Activated T-cell treated with anti-CD3 and anti-CD28 coated beads, Interleukin-2, amount 50 U/mL, for 4 hours (primary cell): ENCODE measurements at places on chromosomes 13 and 19. TPM values are rescaled to one million over a fixed set of nuclear protein-coding genes. Genes with fewer than 3 reads are reported as not detected.

The ZNF578 gene
- 0.08 TPM for total RNA-seq

The ZNF556 gene
- not detected for total RNA-seq

The ZNF57 gene
- 3.6 TPM for total RNA-seq

The ZNF235 gene
- total RNA-seq, result 0.99 TPM

The DHDH gene
- not detected for total RNA-seq

The CAPN12 gene
- 0.99 TPM for total RNA-seq
